ENCODE measurements at places on chromosomes 2 and 18.

DNA sequence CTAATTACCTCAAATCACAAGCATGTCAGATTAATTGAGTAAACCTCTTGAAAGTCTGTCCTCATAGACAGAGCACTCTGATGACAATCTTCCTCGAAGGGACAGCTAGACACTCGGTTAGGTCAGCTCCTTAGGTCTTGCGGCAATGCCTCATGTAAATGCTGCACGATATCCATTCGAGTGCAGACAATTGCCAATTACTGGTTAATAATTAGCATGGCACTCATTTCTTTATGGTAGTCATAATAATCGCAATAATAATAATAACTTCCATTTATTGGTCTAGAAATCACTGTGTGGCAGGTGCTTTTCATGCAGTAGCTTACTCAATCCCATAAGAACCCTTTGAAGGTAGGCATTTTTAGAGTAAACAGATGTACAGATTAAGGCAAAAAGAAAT lies 44.7 kb upstream of the DSC1 start:
- no peak overlapping the region for H3K27ac ChIP-seq
- no peaks in the 10 kb centered on the region for H3K36me3 ChIP-seq
- H3K4me1 ChIP-seq: no peaks in the 10 kb centered on the region
- DNase-seq: no peak
- H3K27me3 ChIP-seq: no peaks in the 10 kb centered on the region

DNA sequence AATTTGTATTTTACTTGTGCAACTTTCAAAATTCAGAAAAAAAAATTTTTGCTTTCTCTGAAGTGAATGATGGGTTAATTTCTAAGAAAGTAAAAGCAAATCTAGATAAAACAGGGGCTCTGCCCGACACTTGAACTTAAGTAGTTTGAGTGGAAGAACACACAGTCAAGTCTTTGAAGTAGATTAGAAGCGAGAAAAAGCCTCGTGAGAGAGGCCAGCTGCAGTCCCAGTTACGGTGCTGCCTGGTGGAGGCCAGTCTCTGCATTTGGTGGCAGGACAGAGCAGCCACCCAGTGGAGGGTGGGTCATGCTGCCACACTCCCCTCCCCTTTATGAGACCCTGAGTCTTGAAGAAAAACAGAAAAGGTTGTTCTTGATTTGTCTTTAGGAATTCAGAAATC lies 81.8 kb downstream of the INPP5D start:
- H3K36me3 ChIP-seq: no peaks in the 10 kb centered on the region
- no peak overlapping the region for H3K27ac ChIP-seq

DNA sequence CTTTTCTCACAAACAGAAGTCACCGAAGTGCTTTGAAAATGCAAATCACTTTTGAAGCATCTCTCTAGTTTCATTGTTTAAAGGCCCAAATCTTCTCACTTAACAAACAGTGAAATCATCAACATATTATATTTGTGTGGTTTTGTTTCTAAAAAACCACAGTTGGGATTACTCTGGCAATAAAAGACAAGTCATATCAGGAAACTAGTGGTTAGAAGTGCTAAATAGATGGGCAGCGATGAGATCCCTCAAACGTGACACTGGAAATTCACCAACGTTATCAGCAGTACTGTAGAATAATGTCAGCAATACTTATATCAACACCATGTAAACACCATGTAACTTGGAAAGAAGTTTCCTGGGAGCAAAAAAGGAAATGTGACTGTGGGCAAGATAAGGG lies 893.5 kb downstream of the SUCLG1 start:
- H3K27ac ChIP-seq: no peak overlapping the region
- no peaks in the 10 kb centered on the region for H3K4me1 ChIP-seq
- no peak for DNase-seq
- no peaks in the 10 kb centered on the region for H3K36me3 ChIP-seq
- no peak overlapping the region for H3K4me3 ChIP-seq

DNA sequence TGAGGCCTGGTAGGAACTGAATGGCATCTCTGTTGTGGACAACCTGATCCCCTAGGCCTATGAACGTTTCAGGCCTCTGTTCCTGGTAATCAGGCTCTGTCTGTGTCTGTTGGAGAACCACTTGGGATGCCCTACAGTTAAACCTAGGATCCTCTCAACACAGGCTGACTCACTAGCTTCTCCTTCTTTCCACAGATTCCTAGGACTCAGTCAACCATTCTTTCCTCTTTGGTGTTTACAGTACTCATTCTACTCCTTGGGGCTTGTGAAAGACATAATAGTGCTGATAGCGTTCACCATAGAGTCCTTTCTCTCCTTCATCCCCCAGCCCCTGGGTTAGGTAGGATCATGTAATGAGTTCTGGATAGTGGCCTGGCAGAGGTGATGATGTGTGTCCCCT lies 544.3 kb downstream of the METTL4 start:
- H3K36me3 ChIP-seq: no peaks in the 10 kb centered on the region
- no peak overlapping the region for H3K4me3 ChIP-seq
- peaks cover 3% of the 10 kb centered on the region for H3K4me1 ChIP-seq
- DNase-seq: no peak
- H3K27ac ChIP-seq: no peak overlapping the region

GRCh38 chr2:217801115-217801531 lies 201.7 kb downstream of the TNS1 start:
- H3K4me1 ChIP-seq: peaks cover 3% of the 10 kb centered on the region
- H3K27ac ChIP-seq: no peak overlapping the region
- H3K4me3 ChIP-seq: no peak overlapping the region
- no peaks in the 10 kb centered on the region for H3K27me3 ChIP-seq
- H3K36me3 ChIP-seq: no peaks in the 10 kb centered on the region

GRCh38 chr2:233497692-233498091 lies 68.9 kb downstream of the USP40 start:
- H3K36me3 ChIP-seq: no peaks in the 10 kb centered on the region
- H3K27me3 ChIP-seq: no peaks in the 10 kb centered on the region
- no peaks in the 10 kb centered on the region for H3K4me1 ChIP-seq
- H3K27ac ChIP-seq: no peak overlapping the region
- no peak for DNase-seq

GRCh38 chr18:154151-154550 lies 4.2 kb upstream of the USP14 start:
- no peak overlapping the region for H3K4me3 ChIP-seq
- no peaks in the 10 kb centered on the region for H3K4me1 ChIP-seq
- no peaks in the 10 kb centered on the region for H3K36me3 ChIP-seq
- DNase-seq: no peak
- H3K27ac ChIP-seq: no peak overlapping the region

Measured in iPS DF 6.9 (cell line).